IPS DF 19.7 (cell line): ENCODE measurements at places on chromosomes 1 and 21.

GRCh38 chr1:181110013-181110412, 21.5 kb downstream of the IER5 start:
- DNase-seq = no peak

DNA sequence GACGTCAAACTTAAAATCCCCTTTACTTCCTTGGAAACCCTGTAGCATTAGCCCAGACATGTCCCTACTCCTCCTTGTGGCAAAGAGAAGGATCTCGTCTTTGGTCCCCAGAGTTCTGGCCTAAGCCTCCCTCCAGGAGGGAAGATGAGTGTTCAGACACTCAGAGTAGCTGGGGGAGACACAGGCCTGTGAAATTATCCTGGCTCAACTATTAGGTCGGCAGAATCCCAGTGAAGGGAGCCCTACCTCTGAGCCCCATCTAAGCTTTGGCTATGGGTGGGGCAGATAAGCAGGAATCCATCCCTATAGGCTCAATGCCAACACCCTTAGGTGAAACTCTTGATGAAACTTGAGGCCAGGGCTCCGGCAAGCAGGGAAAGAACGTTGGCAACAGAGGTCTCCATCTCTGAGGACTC, 1.7 kb upstream of the SFN start:
- DNase-seq = no peak

GRCh38 chr1:226325178-226325577, 16.2 kb upstream of the LIN9 start:
- DNase-seq = no peak

- no peak for DNase-seq
Observed at GRCh38 chr1:154379301-154379700, 25.8 kb upstream of the IL6R start.

DNA sequence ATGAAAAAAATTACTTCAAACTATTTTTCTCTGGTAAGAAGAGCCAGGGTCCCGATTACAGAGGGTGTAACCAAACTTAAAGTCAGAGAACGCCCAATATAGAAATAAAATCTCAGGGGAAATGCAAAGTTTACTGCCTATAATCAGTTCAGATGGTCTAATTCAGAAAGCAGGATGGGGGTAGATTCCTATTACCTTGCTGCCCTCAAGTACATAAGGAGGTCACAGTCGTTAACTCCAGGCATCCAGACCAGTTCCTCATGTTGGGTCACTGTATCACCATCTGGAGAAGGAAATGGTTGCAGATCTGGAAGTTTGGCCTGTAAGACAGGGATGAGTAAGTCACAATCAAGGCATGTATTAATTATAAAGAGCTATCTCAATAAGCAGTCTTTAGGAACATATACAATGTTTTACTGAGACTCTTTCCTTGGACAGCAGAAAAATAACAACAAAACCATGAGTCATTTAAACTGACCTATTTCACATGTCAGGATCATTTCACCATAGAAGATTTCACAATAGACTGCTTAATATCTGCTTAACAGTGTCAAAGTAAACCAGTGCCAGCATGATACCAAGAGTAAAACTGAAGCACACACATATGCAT, 179.4 kb downstream of the SLC45A1 start:
- DNase-seq = no peak

- no peak for DNase-seq
Observed at GRCh38 chr1:110765640-110766335, 91.0 kb upstream of the KCNA3 start.

DNA sequence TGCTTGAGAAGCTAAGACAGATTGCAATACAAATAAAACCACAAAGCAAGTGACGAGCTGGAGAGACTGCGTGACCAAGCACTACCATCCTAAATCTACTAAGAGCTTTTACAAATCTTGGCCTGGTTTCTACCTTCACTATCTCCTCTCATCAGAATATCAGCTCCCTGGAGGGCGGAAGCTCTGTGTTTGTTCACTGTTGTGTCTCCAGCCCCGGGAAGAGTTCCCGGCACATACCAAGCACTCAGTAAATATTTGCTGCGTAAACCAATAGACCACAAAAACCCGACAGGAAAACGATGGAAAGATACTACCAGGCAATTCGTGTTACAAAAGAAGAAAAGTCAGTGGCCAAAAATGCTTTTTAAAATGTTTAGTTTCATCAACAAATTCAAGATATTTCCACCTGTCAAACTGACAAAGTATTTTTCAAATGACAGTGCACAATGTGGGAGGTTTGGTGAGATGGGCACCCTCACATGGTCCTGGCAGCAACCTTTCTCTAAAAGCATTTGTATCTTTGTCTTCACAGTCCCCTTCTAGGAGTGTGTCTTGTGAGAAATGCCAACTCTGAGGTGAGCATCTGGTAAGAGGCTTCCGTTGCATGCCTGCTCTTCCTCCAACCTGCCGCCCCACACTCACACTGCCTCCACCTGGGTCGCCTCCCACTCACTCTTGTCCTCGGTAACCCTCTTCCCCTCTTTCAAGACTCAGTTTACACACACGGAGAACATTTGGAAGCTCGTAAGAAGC, 34.7 kb downstream of the SLC1A7 start:
- no peak for DNase-seq

- DNase-seq = no peak
Observed at GRCh38 chr1:205810448-205811157, 2.4 kb downstream of the SLC41A1 start.

GRCh38 chr1:212167098-212167497, 118.1 kb upstream of the PPP2R5A start:
- no peak for DNase-seq

DNA sequence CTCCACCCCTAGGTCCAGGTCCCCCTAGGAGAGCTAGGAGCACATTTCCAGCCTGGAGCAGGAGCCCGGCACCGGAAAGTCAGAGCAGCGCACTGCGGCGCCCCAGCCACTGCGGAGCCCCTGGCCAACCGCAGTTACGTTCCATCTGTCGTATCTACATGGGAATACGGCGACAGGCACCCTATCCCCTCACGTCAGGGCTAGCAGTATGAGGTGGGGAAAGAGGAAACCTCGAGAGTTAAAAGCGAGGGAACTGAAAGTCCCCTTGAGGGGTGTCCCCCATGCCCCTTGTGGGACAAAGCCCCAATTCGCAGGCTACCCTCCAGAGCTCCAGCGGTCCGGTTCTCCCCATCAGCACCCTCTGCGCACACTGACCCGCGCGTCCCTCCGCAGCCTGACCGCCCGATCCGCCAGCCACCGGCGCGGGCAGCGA, 995 bp downstream of the COLGALT2 start:
- DNase-seq = no peak

GRCh38 chr1:224881762-224882211, 47.7 kb upstream of the DNAH14 start:
- no peak for DNase-seq

DNA sequence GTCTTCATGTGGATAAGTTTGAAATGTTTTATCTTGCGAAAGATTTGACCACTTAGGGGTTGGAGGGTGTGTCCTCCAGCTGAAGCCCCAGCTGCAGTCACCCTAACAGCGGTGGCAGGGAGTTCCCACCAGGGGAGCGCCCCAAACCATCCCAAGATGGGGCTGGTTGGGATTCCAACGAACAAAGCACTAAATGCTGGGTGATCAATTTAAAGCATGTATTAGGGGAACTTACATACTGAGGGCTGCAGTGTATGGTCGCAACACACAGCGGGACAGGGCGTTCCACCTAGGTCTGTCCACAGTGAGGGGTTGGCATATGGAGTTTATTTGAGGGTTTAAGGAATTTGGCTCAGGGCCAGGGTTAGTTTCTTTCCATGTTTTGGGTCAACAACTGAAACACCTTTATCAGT, 26.3 kb downstream of the SLC37A1 start:
- DNase-seq = no peak

DNA sequence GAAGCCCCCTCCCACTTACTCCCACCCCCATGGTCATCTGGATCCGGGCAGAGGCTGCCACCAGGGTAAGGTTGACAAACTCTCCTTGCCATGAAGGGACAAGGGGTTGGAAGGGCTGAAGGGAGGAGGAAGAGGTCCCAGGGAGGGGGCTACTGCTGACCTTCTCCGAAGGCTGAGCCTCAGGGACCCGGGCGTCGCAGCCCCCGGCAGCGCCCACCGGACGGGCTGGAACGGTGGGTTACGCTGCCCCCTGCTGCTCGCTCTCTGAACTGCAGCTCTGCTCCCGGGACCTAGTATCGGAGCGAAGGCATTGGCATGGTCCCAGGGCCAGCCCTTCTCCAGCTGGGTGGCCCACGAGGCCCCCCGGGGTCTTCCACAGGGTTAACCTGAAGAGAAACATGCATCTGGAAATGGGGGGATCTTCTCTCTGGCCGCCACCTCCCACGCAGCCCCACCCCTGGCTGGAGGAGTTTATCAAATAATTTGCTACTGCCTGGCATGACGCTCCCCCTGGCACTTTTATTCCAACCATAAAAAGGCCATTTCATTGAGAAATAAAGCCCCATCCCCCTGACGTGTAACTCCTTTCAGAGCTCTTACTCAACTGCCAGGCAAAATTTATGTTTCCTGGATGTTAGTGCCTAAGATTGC, 70.4 kb upstream of the TARDBP start:
- DNase-seq = no peak

DNA sequence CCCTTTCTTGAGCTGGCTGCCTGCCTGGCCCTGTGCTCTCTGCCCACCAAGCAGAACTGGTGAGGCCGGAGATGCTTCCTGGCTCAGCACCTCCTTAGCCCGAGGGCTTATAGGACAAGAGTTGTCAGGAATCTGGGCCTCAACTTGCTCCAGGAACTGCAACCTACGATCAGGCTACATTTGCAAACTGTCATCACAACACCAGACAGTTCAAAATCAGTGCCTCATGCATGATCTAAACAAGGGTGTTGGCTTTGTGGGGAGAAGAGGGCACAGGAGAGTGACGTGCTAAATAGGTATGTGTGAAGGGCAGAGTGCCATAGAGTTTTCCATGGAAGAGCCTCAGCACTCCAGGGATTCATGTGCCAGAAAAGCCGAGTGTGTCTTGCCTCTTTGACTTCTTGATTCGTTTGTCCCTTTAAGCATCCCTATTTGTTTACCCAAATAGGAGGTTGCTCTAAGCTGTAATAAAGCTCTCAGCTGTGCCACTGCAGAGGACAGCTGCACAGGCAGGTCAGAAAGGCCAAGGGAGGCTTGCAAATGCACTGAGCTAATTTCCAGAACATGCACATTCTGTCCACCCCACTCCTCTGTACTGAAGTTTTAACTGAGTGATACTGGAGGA, 30.2 kb upstream of the NEK2 start:
- DNase-seq = no peak

DNA sequence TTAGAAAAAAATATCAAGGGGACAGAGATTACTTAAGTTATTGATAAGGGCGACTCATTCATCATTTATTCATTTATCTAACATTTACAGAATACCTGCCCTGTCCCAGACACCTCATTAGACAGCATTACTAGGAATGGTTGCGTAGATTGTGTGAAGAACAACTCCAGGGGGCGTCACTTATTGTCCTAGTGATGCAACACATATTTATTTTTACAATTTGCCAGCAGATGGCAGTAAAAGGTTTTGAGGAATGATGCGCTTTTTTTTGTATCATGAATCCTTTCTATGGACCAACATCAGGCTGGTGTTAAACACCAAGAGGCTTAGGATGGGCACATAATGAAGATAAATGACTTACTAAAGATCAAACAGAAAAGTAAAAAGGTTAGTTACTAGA, 5.5 kb downstream of the NCAM2 start:
- peak; percentile 17 for DNase-seq

DNA sequence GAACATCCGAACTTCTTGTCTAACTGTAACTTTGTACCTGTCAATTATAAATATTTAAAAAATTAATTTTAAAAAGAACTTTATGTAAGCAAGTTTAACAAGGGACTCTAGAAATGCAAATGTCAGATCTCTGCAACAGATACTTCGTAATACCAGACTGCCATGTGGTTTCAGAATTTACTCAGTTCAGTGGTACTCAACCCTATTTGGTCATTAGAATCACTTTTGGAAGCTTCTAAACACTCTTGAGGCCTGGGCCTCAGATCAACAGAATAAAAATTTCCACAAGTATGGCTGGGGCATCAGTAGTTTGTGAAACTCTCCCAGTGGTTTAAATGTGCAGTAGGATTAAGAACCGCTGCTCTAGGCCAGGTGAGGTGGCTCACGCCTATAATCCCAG, 139.5 kb upstream of the SMYD2 start:
- DNase-seq = no peak

- no peak for DNase-seq
Observed at GRCh38 chr21:42691901-42692559, 38.6 kb downstream of the PDE9A start.

- DNase-seq = no peak
Observed at GRCh38 chr1:166166329-166166697, 488 bp downstream of the FAM78B start.

GRCh38 chr1:223421025-223421424, 27.8 kb downstream of the CCDC185 start:
- no peak for DNase-seq

DNA sequence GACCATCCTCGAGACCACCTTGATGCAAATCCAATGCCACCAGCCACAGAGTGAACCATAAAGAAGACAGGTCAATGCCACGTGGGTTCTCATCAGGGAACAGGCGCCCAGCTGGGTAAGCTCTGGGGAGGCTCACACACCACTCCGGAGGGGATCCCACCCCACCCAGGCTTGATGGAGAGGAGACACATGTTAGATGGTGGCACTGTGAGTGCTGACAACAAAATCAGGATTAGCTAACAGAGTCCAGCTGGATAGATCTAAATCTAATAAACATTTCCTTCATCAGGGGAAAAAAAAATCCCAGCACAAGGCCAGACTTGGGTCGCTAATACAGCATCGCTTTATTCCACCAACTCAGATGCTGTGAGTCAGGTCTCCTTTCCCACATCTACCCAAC, 132.2 kb upstream of the TNR start:
- DNase-seq = no peak

DNA sequence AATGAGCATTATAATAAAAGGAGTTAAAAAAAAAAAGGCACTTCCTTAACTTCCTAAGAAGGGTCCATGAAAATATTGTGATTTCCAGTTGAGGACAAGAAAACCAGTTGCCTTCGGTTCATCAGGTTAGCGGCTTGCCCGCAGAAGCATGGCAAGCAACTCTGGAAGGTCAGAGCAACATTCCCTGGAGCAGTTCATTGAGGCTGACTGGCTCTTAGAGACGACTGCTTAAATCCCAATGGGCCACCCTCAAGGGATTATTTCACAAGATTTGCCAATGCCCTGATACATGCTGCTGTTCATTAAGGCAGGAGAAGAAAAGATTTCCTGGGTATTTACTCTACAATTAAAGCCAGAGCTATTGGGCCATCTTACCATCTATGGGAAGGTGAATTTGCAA, 29.0 kb upstream of the CASQ2 start:
- DNase-seq = no peak

DNA sequence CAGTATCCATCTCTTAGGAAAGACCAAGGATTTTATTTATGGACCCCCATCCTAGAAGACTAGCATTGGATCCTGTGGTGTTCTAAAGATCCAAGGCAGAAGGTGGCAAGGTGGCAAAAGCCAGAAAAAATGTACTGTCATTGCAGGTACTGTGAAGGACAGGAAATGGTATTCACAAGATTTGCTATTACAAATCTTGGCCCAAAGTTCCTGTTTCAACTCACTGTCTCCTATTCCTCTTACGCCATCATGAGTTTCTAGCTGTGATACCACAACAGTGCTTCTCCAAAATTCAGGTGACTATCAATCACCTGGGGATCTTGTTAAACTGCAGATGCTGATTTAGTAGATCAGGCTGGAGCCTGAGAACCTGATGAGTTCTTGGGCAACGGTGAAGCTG, 21.4 kb downstream of the ACP6 start:
- no peak for DNase-seq
